ENCODE measurements at places on chromosomes 12 and 14.

DNA sequence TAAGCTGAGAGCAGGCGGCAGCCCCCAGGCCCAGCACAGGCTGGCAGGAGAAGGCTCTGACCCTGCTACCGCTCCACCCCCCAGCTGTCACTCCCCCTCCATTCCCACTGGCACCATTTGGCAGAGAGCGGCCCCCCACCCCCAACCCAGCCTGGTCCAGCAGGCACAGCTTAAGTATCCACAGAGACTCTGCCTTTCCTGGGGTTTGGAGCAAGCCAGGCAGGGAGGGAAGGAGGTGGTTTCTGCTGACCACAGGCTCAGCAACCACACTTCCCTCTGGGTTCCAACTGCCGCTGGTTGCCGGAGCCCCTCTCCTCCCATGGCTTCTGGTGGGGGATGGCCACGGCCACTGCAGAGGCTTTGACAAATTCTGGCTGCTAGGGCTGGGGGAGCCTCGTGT, 30.5 kb upstream of the CCND2 start:
- DNase-seq, result no peak

- DNase-seq, result no peak
Measured at GRCh38 chr12:93713060-93713459, 35.9 kb downstream of the CRADD start.

GRCh38 chr12:92989715-92990484, 60.8 kb upstream of the EEA1 start:
- DNase-seq, result no peak

DNA sequence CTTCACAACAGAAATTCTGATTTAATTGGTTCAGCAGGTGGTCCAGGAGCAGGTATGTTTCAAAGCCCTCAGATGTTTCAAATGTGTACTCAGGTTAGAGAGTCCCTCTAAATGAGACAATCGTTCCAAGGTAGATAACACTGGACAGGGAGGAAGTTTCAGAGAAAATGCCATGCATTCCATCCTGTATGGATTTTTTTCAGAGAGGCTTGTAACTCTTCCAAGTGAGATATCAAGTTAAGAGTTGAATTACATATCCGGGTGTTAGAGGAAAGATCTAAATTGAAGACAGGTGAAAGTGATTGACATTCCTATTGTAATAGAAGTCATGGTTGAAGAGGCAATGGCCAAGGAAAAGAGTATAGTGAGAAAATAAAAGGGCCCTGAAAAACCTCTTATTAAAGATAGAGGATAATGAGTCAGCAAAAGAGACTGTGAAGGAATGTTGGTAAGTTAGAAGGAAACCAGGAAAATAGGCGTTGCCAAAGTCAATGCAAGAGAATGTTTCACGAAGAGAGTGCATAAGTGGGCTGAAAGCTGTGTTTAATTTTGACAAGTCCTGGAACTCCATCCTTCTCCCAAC, 105.8 kb downstream of the BMP4 start:
- no peak for DNase-seq

- DNase-seq, result no peak
Measured at GRCh38 chr12:72271451-72272090, 599 bp upstream of the TRHDE start.

- no peak for DNase-seq
Measured at GRCh38 chr12:49367381-49368239, at the start of gene SPATS2. SPATS2 (plus strand) TSS chr12:49367462; CDS start chr12:49461013, 93,551 bp downstream.

GRCh38 chr12:64273527-64274403, 51.7 kb upstream of the KICS2 start:
- no peak for DNase-seq

DNA sequence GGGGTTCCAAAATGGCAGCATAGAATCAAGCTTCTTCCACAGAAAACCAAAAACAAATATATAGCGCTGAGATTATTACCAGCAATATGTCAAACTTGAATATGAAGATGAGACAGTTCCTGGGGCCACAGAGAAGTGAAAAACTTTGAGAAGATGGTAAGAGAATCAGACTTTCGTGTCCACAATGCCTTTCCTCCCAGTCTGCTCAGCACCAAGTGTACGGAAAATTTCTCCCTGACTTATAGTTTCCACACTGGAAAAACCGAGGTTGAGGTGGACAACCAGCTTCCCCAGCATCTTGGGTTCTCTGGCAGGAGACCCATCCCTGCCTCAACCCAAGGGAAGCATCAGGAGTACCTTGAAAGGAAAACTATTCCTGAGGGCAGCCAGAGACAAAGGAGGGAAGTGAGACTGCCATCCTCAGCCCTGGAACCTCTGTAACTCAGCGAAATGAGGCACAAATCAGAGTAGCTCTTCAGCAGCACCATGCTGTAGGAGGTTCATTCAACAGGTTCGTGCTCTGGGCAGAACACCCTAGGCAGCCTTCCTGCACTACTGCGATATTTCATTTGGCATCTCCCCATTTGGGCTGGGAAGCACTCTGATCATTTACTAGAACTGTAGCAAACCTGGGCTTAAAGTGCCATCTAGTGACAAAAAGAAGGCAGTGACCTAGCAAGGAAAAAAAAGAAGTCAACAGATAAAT, 52.4 kb upstream of the CAPRIN2 start:
- peak; percentile 39 for DNase-seq

GRCh38 chr12:107844312-107844921, 69.9 kb downstream of the ASCL4 start:
- DNase-seq, result no peak

DNA sequence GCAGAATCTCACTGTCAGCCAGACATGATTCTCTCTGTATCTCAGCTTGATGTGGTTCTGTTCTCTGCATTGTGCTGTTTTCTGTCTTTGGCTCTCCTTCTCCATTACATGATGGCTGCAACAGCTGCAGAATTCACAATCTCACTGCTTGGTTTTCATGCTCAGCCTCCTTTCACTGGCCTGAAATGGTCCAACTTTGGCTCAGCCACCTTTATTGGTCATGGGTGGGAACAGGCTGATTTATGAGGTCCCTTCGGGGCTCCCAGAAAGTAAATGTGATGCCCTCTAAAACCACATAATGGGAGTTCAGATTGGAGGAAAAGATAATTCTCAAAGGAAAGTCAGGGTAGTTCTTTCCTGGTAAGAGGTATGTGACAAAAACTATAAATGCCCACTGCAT, 597.0 kb downstream of the ETNK1 start:
- DNase-seq, result no peak

DNA sequence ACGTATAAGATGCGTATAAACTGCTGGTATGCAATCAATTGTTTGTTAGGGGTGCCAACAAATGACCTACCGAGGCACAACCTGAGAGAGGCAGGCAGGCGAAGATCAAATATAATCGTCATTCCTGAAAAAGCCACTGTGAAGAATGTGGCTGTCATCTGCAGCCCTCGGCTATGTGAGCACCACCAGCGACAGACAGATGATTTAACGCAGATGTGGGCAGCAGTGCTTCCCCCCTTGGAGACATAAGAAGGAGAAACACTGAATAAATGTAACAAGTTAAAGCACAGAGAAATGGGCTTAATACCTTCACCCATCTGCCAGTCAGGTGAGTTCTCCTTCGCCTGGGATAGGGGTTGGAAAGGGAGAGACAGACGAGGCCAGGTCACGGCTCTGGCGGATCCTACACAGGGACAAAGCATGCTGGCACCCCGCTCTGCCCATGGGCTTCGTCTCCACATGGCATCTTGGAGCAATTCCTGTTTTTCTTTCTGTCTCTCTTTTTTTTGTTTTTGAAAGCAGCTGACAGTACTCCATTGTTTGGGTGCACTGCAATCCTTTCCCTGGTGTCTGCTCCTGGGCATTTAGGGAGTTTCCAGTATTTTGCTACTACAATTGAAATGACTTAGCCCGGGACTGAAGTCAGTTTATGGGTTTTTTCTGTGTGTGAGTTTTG, 28.1 kb downstream of the TNFAIP2 start:
- DNase-seq, result no peak

GRCh38 chr14:69635981-69636639, 24.7 kb downstream of the SUSD6 start:
- peak; percentile 68 for DNase-seq

- DNase-seq, result no peak
Measured at GRCh38 chr12:50249464-50250182, 33.7 kb downstream of the LIMA1 start.

DNA sequence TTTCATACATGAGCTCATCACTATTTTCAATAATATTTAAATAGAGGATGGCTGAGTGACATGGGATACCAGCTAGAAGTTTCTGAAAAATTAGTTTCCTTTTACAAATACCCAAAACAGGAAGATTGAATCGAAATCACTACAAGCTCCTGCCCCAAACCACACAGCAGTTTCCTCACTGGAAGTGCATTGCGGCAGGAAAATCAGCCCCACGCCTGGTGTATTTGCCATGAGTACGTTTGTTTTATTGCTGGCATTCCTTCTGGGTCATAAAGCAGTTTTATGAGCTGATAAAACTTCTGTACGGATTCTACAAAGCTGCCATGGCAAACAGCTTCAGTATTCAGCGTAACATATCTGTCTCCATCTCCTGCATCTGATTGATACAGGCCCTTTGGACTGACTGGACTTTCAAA, 23.7 kb downstream of the CDC42BPB start:
- DNase-seq, result no peak

GRCh38 chr14:68789821-68790643, 2.8 kb downstream of the ZFP36L1 start:
- DNase-seq, result peak; percentile 67

GRCh38 chr12:120231316-120232011, 30.6 kb upstream of the RPLP0 start:
- DNase-seq, result peak; percentile 81

DNA sequence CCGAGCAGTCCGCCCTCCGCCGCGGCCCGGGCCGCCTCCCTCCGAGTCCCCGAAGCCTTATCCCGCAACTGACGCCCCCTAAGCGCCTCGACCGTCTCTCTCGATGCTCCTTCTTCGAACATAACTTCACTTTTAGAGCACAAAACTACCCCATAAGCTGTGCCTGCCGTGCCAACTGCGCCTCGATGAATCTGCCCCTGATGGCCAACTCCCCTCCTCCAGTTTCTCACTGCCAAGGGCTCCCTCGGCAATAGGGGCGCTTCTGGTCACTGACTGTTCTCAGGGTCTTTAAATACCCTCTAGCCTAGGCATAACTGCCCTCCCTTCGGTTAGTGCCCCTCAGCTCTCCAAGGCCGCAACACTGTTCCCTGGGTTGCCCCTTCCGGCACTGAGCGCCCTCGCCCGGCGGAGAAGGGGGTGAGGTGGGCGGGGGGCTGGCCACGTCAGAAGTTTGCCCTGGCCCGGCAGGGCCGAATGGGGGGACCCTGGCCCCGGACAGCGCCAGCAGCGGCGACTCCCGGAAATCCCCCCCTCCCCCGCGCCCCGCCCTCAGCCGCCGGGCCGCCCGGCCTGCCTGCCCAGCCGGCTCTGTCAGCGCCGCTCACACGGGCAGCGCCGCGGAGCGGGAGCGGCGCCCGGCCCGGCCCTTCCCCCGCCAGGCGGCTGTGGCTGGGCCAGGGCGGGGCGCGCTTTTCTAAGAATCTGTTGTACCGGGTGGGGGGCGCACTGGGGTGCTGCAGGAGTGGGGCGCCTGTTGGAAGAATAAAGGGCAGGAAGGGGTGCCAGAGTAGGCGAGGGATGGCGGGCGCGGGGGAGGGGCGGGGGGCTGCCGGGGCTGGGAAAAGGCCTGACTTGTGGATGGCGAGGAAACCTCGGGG, 10.6 kb downstream of the RARG start:
- peak; percentile 85 for DNase-seq

- DNase-seq, result no peak
Measured at GRCh38 chr14:103362780-103363179, 22.4 kb upstream of the MARK3 start.

DNA sequence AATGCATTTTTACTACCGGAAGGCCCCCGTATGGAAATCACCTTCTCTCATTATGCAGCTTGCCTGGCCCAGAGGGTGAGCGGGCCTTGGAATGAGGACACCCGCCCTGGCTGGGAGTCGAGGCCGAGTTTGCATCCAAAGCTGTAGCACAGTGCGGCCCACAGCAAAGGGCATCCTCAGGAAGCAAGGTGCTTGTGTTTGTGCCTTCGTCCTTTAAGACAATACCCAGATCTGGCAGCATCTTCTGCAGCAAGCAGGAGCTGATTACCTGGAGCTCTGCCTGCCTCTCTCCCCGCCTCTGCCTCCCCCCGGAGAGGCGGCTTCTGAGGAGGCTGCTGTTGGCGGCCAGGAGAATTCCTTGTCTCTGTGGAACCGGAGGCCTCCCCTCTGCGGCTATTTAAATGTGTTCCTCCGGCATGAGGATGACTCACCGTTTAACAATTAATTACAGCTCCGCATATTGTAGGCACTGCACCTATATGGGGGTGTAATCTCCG, 145.3 kb downstream of the CACNA1C start:
- DNase-seq, result no peak

- no peak for DNase-seq
Measured at GRCh38 chr12:20490213-20490612, 121.9 kb downstream of the PDE3A start.

GRCh38 chr12:20624718-20625117, 70.4 kb upstream of the SLCO1C1 start:
- no peak for DNase-seq

GRCh38 chr12:25058658-25059058, 109.8 kb upstream of the BCAT1 start:
- no peak for DNase-seq

DNA sequence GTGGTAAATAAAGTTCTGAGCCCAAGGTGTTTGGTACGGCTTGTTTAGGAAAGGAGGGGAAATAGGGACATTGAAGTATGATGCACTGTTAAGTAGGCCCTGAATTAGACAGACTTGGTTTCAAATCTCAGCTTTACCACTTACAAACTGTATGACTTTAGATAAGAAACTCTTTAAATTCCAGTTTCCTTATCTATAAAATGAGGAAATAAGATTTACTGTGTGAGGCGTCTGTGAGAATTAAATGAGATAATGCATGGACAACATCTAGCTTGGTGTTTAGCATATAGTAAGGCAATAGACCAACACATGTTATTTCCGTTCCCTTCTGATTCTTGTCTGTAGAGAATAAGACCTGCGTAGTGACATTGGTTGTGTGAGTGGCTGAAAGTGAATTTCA, 7.0 kb downstream of the NCKAP1L start:
- DNase-seq, result no peak

DNA sequence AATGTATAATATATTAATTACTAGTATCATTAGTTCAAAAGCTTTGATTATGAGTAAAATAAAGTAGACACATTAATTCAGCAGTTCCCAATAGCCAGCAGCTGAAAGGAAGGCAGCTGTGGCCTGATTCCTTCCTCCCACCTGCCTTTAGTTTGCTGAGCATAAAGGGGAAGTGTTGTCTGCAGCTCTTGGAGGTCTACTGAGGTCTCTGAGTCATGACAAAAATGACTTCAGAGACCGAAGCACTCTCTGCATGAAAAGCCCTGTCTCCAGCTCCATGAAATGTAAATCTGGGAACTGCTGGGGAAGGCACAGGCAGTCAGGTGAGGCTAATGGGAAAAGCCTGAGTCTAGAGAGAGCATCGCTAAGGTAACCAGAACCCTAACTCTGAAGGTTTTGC, 165.4 kb downstream of the NRXN3 start:
- DNase-seq, result no peak

GRCh38 chr14:21191261-21191808, 35.5 kb upstream of the OR5AU1 start:
- no peak for DNase-seq

GRCh38 chr12:12513416-12514006, 49.2 kb downstream of the DUSP16 start:
- no peak for DNase-seq

- DNase-seq, result no peak
Measured at GRCh38 chr12:119592232-119592631, 1.3 kb upstream of the TMEM233 start.

Data from activated T-cell treated with anti-CD3 and anti-CD28 coated beads, Interleukin-2, amount 50 U/mL, for 24 hours (primary cell).